ENCODE measurements at places on chromosomes 12 and 14. TPM values are rescaled to one million over a fixed set of nuclear protein-coding genes. Genes with fewer than 3 reads are reported as not detected.

Gene SPIC
- total RNA-seq, result not detected

Gene CARMIL3
- total RNA-seq, result 0.14 TPM

Gene FOXM1
- total RNA-seq, result 54.6 TPM

Gene HNRNPC
- 884 TPM for total RNA-seq

Gene CCDC184
- total RNA-seq, result 0.36 TPM

Gene SLC2A14
- not detected for total RNA-seq

Gene POLE2
- total RNA-seq, result 30.1 TPM

Gene ARHGAP9
- total RNA-seq, result 0.13 TPM

Gene EP400
- total RNA-seq, result 28.1 TPM

Gene BDKRB1
- not detected for total RNA-seq

Gene RFX4
- not detected for total RNA-seq

Gene IAPP
- not detected for total RNA-seq

Gene PLCZ1
- 0.27 TPM for total RNA-seq

Gene FSCB
- not detected for total RNA-seq

Gene PLEK2
- total RNA-seq, result 11.1 TPM

Gene ARID2
- total RNA-seq, result 30.1 TPM

Gene LRP1-AS
- not detected for total RNA-seq

Data from thoracic aorta endothelial cell (primary cell).